Left forelimb (tissue), 1 donor: ENCODE measurements at places on chromosomes 6 and 20.

GRCh38 chr6:5684320-5685053, 322.2 kb downstream of the NRN1 start:
- DNase-seq, result no peak

GRCh38 chr6:99905209-99906106, 88.6 kb downstream of the MCHR2 start:
- no peak for DNase-seq

DNA sequence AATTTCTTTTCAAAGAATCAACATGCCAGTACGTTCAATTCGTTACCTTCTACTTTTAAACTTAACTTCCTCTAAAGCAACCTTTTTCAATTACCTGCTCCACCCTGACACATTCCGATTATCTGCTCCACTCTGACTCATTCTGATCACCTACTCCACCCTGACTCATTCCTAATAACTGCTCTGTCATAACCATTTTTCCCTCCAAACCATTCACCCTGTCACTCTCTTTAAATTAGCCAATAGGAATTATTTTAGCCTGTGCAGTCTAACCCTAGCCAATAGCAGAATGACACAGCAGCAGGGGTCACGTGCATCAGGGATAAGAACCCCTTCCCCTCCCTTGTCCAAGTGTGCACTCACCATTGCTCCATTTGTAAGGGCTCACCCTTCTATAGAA, 557.4 kb upstream of the EYS start:
- no peak for DNase-seq

GRCh38 chr6:22322103-22323030, 25.5 kb upstream of the PRL start:
- DNase-seq, result no peak

- no peak for DNase-seq
Observed at GRCh38 chr6:15110726-15111354, 135.0 kb upstream of the JARID2 start.

DNA sequence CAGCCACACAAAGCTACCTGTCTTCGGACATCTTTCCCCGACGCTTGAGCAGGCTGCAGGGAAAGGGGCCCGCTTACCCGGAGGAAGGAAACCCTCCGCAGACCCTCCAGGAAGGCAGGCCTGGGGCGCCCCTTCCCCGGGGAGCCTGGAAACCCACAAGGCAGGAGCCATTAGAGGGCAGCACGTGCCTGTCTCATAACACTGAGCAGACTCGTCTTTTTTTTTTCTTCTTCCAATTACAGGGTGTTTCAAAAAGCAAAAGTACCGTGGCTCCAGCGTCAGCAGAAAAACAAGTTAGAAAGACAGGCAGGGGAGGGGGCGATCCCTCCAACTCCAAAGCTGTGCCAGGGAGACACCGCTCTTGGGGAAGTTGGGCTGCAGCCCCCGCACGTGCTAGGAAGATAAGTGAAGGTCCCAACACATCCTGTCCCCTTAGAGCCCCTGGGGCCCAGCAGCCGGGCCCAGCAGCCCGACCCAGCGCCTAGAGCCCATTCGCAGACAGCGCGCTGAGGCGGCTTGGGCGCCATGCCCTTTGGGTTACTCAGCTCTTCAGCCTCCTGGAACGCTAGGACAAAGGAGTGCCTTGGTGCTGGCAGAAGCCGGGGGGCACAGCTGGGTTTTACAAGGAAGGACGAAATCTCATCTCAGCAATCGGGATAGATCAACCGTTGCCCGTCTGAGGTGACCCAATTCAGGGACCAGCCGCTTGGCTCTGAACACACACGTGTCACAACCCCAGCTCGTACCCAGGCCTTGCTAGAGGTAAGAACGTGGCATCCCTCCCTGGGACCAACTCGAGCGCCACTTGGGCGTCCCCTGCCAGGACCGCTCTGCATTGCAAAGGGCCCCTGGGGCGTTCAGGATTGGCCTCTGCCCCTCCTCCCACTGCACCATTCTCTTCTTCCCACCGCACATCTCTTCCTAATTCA, 136.3 kb downstream of the LY86 start:
- DNase-seq, result peak; percentile 87

DNA sequence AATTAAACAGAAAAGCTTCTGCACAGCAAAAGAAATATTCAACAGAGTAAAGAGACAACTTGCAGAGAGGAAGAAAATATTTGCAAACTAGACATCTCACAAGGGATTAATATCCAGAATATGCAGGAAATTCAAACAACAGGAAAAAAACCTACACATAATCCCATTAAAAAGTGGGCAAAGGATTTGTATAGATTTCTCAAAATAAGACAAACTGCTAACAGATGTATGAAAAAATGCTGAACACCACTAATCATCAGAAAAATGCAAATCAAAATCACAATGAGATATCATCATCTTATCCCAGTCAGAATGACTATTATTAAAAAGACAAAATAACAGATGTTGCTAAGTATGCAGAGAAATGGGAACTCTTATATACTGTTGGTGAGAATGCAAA, 129.6 kb downstream of the SYNDIG1 start:
- DNase-seq, result no peak

DNA sequence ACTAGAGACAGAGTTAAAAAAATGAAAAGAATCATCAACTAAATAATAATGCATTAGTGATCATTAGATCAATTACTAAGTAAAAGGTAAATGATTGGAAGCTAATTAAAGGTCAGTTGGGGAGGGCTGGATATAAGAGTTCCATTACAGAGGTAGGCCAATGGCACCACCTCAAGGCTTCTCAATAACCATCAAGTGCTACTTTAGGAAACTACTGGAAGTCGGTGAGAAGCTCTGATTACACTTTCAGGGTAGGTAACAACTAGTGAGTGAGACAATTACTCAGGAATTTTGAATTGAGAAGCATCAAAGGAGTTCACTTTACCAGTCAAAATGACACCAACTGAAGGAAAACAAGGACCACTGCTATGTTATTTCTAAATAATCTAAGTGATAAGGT, 90.2 kb upstream of the HDAC2 start:
- no peak for DNase-seq

DNA sequence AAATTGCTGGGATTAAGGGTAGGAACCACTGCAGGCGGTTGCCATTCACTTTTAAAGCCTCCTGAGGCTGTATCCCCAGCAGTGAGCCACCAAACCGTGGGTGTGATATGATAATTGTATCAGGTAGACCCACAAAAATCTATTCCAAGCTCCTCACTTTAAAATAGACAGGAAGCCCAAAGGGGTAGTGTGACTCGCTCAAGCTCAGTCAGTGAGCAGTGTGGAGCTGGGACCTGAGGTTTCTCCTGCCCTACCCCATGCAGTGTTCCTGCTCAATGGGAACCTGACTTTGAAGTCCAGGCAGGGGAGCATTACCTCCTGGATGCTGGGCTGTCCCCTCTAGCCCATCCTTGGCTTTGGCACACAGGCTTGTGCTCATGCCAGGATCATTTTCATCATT, 14.9 kb upstream of the MAPRE1 start:
- no peak for DNase-seq

- no peak for DNase-seq
Observed at GRCh38 chr6:80527552-80528052, 421.1 kb downstream of the BCKDHB start.

DNA sequence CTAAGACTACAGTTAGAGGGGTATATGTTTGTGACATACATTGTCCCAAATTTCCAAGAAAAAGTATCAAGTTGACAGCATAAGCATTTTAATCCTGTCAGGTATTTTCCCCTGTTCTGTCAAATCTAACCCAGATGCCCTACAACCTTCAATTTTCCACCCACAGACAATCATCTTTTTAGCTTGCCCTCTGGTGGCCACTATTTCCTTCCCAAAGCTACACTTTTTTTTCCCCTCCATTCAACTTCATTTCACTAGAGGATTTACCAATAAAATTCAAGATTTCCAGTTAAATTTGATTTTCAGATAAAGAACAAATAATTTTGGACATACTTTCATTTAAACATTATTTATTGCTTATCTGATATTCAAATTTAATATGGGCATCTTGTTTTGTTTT, 286.6 kb downstream of the TENT5A start:
- DNase-seq, result no peak

GRCh38 chr20:50376179-50376887, 133.8 kb upstream of the PTPN1 start:
- DNase-seq, result no peak

GRCh38 chr6:141700819-141701218, 431.9 kb upstream of the GJE1 start:
- DNase-seq, result no peak

DNA sequence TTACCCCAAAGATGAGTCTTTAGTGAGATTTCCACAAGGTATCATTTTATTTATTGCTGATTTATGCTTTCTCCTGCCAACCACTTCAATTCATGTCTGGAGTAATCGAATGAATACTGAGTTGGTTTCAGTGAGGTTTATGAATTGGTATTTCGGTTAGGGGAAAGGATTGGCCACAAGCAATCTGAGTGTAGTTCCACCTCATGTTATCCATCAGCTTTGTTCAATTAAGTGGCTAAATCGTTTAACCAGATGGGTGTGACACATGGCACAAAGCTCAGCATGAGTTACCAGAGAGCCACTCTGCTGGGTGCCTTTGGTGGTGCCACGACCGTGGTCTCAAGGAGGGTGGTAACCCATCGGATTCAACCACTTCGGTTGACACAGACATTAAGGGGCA, 148.2 kb downstream of the FNDC1 start:
- DNase-seq, result no peak

GRCh38 chr6:161803131-161803530, 529.3 kb upstream of the AGPAT4 start:
- no peak for DNase-seq

DNA sequence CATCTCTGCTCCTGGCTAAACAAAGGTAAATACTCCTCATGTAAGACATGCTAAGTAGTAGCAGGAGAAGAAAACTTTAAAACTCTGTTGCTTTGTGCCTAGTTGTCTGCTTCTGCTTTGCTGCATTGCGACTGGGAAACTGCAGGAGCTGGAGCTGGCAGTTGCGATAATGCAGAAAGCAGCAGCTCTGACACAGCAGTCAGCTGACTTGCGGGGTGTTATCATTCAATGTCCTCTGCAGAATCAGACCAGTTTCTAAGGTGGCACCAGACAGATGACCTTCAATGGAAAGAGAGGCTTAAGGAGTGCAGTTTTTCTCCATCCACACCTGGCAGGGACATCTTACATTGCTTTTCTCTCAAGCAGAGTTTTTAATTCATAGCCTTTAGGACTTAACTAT, 69.9 kb upstream of the SOX4 start:
- DNase-seq, result no peak

DNA sequence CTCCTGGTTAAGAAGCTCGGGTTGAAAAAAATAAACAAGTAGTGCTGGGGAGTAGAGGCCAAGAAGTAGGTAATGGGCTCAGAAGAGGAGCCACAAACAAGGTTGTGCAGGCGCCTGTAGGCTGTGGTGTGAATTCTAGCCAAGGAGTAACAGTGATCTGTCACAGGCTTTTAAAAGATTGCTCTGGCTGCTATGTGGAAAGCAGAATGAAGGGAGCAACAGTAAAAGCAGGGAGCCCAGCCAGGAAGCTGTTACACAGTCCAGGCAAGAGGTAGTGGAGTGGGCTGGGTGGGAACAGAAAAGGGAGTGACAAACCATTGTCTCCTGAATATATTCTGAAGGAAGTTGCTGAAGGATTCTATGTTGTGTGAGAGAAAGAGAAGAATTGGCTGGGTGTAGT, 2.0 kb downstream of the HFE start:
- DNase-seq, result no peak

GRCh38 chr6:135224037-135224647, 43.0 kb downstream of the MYB start:
- DNase-seq, result no peak

- DNase-seq, result no peak
Observed at GRCh38 chr6:108187519-108187918, 21.7 kb downstream of the NR2E1 start.

DNA sequence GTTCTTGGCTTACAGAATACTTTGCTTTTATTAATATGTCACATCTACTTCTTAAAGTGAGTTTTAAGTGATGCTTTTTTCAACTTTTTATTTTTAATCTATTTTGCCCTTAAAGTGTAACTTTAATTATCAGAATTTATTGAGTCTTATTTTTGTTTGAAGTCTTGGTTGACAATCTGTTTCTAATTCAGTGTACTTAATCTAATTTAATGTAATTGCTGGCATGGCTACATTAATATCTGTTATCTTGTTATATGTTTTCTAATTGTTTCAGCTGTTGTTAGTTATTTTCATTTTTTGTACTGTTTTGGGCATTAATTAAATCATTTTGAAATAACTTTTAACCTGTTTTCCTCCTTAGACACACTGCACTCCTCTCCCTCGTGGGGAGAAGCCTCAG, 558.7 kb upstream of the EYS start:
- DNase-seq, result no peak

- no peak for DNase-seq
Observed at GRCh38 chr20:23224806-23225205, 125.8 kb upstream of the NXT1 start.

DNA sequence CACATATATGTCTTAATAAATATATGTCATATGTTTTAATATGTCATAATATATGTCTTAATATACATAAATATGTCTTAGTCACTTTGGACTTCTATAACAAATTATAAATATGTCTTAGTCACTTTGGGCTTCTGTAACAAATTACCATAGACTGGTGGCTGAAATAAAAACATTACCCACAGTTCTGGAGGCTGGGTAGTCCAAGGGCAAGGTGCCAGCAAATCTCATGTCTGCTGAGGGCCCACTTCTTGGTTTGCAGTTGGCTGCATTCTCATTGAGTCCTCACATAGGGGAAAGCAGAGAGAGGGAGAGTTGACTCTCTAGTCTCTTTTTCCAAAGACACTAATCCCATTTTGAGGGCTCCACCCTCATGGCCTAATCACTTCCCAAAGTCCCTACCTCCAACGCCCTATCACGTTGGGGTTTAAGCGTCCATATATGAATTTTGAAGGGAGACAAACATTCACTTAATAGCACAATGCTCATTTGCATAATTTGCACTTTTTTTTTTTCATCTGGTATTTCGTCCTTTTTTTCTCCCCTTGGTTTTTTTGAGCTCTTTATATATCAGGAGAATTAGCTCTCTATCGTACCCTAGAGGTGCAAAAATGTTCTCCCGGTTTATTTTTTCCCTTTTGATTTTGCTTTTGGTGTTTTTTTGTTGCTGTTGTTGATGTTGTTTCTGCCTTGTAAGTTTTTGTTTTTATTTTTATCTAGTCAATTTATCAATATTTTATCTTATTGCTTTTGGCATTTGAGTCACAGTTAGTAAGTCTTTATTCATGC, 266.4 kb downstream of the PLCB1 start:
- no peak for DNase-seq

GRCh38 chr6:44837255-44837654, 449.7 kb downstream of the CDC5L start:
- no peak for DNase-seq

DNA sequence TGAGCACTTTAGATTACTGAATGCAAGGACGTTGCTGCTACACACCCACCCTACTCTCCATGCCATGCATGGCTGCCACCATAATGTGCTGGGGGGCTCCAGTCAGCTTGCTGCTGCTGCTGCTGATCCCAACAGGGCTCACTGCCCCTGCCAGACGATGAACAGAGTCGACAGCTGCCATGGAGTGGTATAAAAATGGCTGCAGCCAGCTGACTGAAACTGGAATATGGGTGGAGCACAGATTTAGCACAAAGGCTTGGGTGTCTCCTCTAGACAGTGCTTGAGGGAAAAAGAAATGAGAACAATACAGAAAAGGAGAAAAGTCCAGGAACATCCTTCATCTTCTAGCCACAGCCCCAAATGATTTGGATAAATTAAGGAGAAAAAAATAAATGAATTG, 150.7 kb downstream of the PDSS2 start:
- DNase-seq, result no peak
